ENCODE measurements at places on chromosomes 4 and X.

- DNase-seq, result no peak
These were observed 7.9 kb upstream of the CFP start for GRCh38 chrX:47637546-47638195.

- no peak for DNase-seq
These were observed 66.3 kb upstream of the MAD2L1 start for GRCh38 chr4:120132935-120133334.

DNA sequence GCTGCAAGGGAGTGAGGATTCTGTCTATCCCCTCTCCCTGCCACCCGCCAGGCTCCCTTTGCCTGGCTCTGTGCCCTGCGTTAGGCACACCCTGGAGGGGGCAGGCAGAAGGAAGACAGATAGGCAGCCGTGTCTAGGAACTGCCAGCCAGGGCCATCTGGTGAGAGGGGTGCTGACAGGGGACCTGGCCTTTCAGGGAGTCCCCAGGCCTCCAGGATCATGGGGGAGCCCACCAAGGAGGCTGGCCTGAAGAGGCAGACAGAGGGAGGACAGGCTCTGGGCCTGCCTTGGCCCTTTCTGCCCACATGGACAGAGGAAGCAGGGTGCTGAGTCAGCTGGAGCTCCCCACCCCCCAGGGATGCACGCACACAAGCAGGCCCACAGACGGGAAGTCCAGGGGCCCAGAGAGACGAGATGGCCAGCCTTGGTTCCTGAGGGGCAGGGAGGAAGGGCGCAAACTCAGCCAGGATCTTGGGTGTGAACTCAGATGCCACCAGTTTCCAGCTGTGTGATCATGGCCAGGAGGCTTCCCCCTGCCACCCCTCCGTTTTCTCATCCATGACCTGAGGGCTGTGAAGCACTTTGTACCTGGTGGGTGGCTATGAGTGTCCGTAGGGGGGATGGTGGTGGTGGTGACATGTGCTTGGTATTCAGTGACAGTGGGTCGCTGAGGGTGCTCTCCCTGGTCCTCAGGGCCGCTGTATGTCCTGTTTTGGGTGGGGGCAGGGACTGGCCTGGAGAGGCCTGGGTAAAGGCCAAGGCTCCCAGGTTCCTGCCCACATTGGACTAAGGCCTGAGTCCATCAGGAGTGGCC lies 1.8 kb downstream of the SH3BP2 start:
- DNase-seq, result no peak

- no peak for DNase-seq
These were observed 17.4 kb upstream of the LNX1 start for GRCh38 chr4:53608649-53609048.

GRCh38 chrX:6946168-6946567 lies 201.3 kb upstream of the STS start:
- DNase-seq, result no peak

GRCh38 chrX:118974088-118974907 lies at the start of gene LONRF3:
LONRF3 (plus strand) TSS chrX:118974618; CDS start chrX:118974781, 163 bp downstream.
- peak; percentile 32 for DNase-seq

GRCh38 chr4:85587952-85588351 lies 113.0 kb downstream of the ARHGAP24 start:
- DNase-seq, result no peak

- no peak for DNase-seq
These were observed 2518.5 kb downstream of the ARAP2 start for GRCh38 chr4:33725861-33726260.

- no peak for DNase-seq
These were observed 135.1 kb downstream of the REPS2 start for GRCh38 chrX:17081511-17081910.

GRCh38 chr4:1612278-1613098 lies 71.6 kb downstream of the FAM53A start:
- no peak for DNase-seq

- DNase-seq, result no peak
These were observed 36.6 kb downstream of the GRSF1 start for GRCh38 chr4:70802928-70803580.

DNA sequence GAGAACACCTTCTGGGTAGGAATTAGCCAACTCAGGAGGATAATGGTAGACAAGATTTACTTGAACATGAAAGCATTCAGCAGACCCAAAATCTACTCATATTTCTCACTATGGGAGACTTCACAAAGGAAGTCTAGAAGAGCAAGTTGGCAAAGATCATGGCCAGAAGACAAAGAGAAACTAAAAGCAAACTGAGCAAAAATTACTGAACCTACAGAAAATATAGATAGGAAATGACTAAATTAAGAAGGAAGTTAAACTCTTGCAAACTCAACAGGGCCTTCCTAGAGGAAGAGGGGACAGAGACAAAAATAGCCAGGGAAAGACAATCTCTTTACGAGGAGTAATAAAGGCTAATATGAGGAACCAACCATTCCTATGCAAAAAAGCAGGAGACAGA lies 18.7 kb downstream of the CORIN start:
- DNase-seq, result no peak

DNA sequence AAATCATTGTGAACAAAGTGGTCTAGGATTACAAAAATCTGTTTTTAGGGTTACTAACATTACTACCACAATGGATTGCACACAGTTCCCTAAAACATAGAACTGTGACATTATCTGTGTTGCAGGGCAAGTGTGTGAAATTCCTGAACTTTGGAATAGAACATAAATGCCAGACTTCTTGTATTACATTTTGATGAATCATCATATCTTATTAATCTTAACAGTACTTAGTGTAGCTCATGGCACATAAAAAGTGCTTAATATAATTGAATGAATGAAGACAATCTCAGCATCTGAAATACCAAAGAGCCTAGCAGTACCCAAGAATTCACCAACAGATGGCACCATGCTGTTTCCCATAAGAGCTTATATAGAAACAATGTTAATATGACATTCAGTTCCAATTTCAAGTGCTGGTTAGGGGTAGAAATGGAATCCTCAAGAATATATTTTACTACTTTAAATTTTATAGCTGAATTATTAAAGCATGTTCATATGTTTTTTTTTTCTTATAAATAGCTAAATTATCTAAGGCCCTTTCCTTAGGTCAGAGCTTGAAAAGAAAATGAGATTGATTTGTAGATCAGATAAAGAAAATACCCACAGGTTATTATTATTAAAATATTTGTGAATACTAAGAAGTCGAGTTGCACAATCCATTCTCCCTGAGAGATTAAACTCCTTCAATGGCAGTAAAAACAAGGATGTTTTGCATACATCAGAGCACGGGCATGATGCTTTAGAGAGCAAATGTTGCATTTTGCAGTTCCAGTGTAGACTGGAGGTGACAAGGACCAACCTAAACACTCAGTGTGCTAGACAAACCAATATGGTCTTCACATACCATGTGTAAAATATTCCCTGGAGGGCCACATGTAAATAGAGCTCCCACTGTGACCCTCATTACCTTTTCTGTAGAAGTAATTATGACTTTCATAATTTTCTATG lies 25.7 kb upstream of the SHISA3 start:
- no peak for DNase-seq

DNA sequence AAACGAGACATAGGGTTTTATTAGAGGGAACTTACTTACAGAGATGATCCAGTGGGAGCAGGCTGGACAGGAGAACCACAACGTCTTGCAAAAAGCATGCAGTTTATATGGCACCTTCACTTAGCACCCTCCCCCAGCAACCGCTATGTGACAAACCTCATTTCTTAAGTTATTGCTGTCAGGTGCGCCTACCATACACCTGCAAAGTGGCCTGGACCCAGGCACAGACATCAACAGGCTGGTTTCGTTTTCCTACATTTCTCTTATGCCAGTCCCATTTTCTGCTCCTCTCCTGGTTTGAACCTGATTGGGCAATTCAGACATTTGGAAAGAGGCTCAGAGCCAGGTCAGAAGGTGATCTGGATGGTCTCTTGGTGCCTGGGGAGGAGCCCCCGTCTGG lies 18.3 kb downstream of the RTL5 start:
- DNase-seq, result no peak

GRCh38 chrX:46626566-46626965 lies 53.0 kb downstream of the CHST7 start:
- no peak for DNase-seq

DNA sequence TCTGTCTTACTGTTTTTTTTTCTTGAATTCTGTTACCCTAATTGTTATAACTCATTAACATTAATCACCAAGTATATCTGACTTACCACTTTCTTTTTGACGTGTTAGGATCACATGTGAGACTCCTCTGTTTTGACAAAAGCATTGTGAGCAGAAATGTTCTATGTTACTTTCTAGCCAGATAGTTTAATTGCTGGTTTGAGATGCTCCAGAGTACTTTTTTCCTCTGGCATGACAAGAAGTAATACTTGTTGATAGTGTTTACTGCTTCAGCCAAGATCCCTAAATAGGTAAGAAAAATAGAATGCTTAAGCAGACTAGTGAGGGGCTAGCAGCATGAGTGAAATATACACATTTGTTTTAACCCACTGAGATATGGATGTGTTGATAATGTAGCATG lies 303.9 kb upstream of the PABPC4L start:
- no peak for DNase-seq

- DNase-seq, result no peak
These were observed 311.8 kb downstream of the HS3ST1 start for GRCh38 chr4:11116940-11117339.

DNA sequence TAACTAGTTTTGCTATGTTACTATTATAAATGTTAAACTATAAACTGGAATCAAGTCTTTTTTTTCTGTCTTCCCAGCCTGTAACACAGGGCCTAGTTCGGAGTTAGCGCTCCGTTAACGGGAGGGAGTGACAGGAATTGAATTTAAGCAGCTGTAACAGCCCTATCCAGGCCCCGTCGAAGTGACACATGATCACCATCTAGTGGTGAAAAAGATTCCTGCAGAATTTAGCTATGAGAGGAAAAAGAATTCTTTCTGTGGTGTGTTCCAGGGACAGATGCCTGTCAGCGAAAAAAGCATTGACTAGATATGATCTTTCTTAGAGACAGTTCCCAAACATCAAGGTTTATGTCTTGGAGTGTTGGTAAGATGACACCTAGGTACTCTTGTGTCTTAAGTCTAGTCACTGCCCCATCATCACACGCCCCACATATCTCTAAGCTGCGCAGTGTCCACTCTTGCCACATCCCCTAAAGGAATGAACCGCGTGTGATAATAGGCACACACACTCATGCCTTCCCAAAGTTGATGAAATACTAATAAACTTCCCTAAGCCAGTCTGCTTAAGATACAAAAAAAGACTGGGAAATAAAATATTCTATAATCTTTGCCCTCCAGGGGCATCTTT lies 2.1 kb downstream of the GAB3 start:
- no peak for DNase-seq

- DNase-seq, result no peak
These were observed 361.2 kb downstream of the BCOR start for GRCh38 chrX:39736216-39737211.

DNA sequence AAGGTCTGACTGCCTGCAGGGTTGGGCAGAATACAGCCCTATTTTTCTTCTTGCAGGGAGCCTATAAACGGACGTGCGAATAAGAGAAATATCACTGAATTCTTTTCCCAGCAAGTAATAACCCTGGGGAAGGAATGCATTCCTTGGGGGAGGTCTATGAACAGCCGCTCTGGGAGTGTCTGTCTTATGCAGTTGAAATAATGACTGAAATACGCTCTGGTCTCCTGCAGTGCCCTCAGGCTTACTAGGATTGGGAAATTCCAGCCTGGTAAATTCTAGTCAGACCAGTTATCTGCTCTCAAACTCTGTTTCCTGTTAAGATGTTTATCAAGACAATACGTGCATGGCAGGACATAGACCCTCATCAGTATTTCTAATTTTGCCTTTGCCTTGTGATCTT lies 72.1 kb upstream of the FAM241A start:
- DNase-seq, result no peak

Measured in T-helper 1 cell (primary cell).